H4 (cell line): ENCODE measurements at places on chromosomes 3 and 15.

DNA sequence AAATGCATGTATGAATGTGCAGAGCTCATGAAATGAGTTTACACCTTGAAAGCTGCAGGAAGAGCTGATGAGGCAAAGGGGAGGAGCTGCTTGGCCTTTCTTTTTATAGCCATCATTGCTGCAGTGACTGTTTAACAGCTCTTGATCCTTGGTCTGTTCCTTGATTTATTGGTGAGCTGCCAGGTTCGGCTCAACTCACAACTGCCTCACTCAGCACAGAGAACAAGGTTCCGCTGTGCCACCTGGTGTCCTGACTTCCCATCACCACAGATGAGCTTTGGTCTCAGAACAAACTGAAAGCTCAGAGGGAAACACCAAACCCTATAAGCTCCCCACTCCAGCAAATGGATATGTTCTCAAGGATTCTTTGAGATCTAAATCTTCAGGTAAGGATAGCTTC is 626.1 kb downstream of the MAGI1 start:
- DNase-seq = peak; percentile 6

DNA sequence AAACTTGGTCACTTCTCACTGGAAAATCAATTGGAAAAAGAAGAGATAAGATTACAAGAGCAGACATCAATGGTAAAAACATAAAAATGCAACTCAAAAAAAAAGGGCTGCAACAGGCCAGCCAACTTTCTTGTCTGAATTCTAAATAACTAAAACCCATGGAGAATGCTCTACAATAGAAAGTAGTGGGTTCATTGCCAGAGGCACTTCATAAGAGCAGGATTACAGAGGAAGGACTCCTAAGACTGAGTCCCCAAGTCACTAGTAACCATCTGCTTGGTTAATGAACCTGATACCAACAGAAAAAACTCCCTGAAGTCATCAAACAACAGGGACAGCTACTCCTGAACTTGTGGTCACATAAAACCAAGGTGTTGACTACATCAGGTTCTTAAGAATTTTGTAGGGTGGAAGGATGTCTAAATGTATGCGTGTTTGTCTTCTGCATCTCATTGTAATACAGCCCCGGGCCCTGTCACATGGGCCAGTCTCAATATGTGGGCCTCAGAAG is 148.6 kb downstream of the IMPG2 start:
- DNase-seq = no peak

GRCh38 chr3:55405436-55405835 is 81.7 kb downstream of the WNT5A start:
- DNase-seq = peak; percentile 7

GRCh38 chr3:183490211-183490601 is 61.8 kb upstream of the MCF2L2 start:
- DNase-seq = no peak

DNA sequence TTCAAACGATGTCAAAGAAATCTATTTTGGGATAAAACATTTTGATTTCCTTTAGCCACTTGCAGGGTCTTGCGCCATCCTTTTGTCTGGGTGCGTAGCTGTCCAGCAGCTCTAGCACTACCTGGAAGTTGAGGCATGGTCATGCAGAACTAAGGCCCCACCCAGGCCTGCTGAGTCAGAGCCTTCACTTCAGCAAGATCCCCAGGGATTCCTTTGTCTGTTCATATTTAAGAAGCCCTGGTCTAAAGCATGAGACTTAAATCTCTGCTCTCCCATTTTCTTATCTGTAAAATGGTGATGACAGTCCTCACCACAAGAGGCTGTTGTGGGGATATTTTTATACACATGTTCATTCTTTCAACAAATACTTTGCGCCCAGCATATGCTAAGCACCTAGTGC is 99.0 kb upstream of the CTDSPL start:
- no peak for DNase-seq

DNA sequence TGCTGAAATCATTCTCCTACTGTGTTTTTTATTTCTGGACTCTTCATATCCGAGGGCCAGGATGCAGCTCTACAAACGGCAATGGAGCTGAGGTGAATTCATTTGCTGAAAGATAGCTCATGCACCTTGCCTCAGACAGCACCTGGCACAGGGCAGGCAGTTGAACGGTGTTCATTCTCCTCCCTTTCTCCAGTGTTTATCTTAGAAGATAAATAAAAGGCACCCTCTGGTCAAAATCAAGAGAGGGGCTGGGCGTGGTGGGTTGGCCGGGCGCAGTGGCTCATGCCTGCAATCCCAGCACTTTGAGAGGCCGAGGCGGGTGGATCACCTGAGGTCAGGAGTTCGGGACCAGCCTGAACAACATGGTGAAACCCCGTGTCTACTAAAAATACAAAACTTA is 79.3 kb upstream of the LMOD3 start:
- no peak for DNase-seq

- DNase-seq = no peak
Measured at GRCh38 chr15:28167042-28167441, 67.9 kb upstream of the OCA2 start.

- DNase-seq = peak; percentile 71
Measured at GRCh38 chr15:70152070-70152480, 54.4 kb upstream of the TLE3 start.

GRCh38 chr3:44419116-44419922 is 58.2 kb downstream of the ZNF445 start:
- DNase-seq = no peak

DNA sequence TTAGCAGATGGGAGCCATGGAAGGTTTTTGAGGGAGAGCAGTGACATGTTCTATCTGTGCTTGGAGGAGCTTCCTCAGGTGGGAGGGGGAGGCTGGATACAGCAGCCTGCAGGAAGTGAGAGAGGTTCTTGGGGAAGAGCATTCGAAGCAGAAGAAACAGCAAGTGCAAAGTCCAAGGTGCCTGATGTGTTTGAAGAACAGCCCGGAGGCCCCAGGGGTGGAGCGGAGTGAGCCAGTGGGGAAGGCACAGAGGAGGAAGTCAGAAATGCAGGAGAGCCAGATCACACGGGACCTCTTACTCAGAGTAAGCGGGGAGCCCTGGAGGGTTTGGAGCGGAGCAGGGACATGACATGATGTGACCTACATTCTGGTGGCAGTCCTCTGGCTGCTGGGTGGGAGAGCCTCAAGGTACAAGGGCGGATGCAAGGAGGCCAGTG is 10.8 kb downstream of the ITGA11 start:
- DNase-seq = no peak

DNA sequence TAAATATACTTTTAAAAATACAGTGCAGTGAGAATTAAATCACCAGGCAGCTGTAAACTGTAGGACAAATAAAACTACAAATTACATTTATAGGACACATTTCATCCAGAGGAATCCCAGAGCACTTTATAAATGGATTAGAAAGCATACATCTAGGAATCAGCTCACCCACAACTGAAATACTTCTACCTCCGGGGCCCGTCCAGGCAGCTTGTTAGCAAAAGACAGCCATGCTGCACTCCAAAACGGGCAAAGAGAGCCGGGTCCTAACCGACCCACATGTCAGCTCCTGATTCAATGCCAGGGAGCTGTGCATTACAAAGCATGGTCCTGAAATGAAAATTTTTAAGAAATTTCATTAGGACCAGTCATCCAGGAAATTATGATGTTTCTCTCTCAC is 234.1 kb downstream of the CBLB start:
- DNase-seq = no peak

GRCh38 chr3:130380398-130380797 is 34.9 kb downstream of the COL6A5 start:
- no peak for DNase-seq

DNA sequence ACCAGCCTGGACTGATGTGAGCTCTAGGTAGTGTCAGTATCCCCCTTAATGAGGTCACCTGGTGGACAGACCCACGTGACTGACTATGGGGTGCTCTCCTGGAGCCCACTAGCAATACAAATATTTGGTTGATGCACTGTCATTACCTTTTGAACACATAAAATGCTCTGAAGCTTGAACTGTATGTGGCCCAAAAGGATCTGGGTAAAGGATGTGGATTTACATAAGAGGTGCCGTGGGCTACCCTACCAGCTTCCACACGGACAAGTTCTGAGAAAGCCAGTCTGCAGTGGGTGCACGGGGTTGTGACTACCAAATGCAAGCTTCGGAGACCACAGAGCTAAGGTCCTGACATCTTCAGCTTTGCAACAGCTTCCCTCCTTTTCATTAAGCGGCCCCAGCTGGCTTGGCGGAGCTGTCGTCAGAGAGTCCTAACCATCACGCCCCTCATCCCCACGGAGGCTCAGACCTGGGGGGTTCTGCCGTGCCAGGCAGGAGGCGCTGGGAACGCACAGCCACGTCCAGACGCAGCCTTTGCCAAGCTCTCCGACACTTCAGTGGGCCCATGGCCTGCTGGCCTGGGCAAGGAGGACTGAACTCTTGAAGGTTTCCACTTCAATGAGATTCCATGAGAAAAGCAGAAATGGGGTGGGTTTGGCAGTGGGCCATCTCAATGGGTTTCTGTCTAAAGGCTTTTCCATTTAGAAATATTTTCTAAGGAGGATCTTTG is 228.3 kb downstream of the ADAMTS17 start:
- DNase-seq = peak; percentile 21

GRCh38 chr3:123328851-123329635 is 119.8 kb downstream of the ADCY5 start:
- peak; percentile 56 for DNase-seq

DNA sequence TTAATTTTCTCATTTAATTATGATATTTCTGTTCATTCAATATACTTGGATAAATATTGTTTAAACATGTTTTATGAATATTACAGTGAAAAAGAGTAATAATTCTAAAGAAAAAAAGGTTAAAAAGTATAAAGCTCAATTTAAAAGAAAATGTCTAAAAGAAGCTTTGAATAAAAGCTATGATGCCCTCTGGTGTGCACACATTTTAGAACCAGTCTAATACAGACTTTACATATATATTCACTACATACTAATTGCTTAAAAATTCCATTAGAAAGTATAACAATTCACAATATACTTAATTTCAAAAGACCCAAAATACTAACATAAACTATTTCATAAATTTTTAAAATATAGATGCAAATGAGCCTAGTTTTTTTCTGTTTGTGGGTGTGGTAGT is 909.1 kb upstream of the ROBO1 start:
- no peak for DNase-seq

- peak; percentile 67 for DNase-seq
Measured at GRCh38 chr3:153768561-153769469, 352.4 kb upstream of the ARHGEF26 start.

DNA sequence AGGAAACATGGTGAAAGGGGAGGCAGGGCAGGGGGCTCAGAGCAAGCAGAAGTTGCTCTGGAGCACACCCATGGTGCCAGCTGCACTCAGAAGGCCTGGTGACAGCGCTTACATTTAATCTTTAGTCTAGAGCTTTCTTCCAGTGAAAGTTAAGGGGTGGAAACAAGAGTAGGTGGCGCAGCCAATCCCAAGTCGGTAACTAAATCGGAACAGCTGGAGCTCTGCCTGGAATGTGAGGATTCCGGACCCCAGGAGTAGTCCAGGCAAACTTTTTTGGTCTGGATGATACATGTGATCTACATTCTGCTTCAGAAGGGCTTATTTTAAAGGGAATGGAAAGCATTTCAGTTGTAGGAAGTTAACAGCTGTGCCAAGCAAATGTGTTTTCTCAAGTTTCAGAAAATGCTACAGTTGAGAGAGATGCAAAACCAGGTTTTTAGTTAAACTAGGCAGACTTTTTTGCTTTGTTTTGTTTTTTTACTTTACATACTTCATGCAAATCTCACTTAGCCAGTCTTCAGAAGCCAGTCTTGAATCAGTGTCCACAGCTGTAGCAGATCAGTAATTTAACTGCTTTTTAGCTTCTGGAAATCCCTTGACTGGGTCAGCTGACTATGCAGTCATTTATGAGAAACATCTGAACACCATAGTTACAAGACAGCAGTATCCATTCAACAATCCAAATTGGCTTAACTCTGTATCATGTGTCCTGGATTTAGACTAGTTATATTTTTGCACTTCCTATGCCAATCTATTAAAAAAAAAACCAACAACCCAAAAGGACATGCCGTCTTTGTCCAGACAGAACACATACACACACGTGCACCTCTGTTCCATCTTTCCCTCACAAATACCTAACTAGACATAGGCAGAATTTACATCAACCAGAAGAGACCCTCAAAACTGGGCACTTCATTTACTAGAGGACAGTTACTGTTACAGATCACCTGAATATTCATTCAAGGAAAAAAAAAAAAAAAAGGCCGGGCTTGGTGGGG is 33.2 kb downstream of the ZNF106 start:
- no peak for DNase-seq

- DNase-seq = no peak
Measured at GRCh38 chr3:6447166-6447801, 413.6 kb upstream of the GRM7 start.

GRCh38 chr3:191531434-191531972 is 70.5 kb downstream of the PYDC2 start:
- DNase-seq = no peak

GRCh38 chr15:98904544-98904943 is 103.0 kb downstream of the PGPEP1L start:
- peak; percentile 44 for DNase-seq

GRCh38 chr3:13582366-13583250 is 33.7 kb downstream of the FBLN2 start:
- no peak for DNase-seq

DNA sequence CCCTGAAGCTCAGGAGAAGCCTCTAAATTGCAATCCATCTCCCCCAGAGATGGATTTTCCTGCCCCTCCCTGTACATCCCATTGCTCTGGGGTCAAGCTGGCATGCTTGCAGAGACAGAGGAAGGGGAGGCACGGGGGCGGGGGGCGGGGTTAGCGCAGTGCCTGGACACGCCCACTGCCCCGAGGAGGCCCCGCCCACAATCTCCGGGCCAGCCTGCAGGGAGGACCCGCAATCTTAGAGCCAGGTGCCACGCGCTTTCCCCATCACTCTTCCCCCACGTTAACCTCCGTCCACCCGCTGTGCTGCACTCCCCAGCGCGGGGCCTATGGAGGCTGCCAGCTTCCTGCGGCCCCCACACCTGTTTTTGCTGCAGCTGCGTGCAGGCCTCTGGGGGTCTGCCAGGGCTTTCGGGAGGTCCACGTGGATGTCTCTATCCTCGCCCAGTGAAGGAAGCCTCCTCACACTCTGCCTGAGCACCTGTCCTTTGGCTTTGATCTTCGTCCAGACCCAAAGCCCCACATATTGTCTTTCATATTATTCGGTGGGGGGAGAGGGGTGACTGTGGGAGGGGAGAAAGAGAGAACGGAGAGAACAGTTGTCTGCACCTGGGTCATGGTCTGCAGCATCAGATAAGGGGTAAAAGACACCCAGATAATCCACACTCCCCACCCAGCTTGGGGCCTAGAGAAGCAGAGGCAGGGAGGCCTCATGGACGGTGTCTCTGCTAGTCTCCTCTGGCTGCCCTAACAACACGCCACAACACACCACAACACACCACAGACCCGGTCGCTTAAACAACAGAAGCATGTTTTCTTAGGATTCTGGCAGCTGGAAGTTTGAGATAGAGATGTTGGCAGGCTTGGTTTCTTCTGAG is 118.0 kb upstream of the MEF2A start:
- DNase-seq = no peak

DNA sequence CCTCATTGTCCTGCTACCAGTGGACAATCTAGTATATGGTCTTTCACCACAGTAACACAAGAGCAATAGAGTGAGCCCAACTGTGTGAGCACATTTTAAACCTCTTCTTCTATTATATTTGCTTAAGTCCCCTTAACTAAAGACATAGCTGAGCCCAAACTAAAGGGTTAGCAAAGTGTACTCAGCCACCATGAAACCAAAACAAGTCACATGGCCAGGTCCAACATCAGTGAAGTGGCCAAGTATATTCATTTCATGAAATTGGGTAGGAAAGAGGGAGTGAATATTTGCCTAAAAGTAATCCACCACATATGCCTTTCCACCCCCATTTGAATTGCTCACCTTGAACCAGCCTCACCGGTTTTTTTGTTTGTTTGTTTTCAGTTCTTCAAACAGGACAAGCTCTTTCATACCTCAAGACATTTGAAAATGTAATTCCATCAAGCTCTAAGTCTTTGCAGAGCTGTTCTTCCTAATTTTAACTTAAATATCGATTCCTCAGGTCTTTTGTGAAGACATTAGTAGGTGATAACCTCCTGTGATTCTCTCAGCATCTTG is 327.0 kb upstream of the SEMA6D start:
- DNase-seq = no peak
